ENCODE measurements at places on chromosomes 5 and 9.

GRCh38 chr5:82982846-82983245, 94.3 kb downstream of the TMEM167A start:
- DNase-seq = no peak

DNA sequence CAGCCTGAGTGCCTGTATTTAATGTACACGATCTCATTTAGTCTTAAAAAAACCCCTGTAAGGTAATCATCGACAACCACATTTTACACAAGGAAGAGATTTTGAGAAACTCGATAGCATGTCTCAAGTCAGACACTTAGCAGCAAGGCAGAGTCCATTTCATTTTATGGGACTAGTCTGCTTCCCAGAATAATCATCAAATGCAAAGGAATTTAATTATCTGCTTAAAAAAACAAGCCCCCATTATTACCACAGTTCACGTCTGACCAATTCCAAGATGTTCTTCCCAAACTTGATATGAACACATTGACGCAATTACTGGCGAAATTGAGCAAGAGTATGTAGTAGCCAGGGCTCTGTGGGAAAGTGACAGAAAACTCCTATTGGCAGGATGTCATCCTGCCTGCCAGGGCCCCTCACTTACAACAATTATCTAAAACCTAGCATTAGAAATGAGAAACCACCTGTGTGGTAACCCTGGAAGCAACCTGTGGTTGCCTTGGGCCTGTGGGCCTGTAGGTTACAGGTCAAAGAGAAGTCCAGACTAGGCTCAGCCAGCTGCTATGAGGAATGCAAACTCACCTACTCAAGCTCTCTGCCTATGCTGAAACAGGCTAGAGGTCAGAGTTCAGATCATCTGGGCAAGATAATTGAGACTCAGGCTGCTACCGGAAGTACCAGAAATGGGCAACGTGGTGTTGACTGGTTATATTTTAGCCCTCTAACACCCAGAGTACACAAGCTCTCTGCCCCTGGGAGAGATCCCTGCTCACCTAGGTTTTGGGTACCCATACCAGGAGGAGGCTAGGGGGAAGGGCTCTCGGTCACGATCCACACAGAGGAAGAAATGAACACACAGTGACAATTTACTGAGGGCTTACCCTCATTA, 1.6 kb downstream of the B4GALT1 start:
- no peak for DNase-seq

GRCh38 chr9:6689893-6690674, 44.6 kb upstream of the GLDC start:
- DNase-seq = no peak

- DNase-seq = no peak
These were observed 387.5 kb downstream of the TRIM36 start for GRCh38 chr5:114782177-114782576.

DNA sequence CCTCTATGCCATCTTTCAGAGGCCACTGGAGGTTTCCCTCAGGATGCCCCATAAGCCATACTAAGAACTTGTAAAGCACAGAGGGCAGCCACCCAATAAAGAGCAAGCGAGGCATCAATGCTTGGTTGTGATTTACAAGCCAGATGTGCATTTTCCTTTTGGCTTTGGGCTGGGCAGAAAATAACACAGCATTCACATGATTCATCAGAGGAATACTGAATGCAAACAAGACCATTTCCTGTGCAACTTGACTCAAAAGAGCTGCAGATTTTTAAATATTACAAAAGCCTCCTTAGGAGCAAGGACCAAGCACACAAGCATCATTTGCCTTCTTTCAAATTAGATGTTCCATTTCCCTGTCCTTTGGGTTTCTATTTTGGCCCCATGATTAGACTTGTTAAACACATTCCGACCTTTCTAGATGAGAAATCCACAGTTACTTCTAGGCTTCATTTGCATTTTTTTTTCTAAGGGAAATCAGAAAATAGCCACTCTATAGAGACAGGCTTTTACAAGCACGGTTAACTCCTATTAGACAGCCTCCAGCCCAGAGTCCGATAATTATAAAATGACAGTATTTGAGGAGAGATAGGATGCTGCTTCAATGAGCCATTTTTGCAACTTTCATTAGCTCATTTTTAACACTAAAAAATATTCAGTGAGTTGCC, 207.8 kb downstream of the SEMA5A start:
- DNase-seq = no peak

DNA sequence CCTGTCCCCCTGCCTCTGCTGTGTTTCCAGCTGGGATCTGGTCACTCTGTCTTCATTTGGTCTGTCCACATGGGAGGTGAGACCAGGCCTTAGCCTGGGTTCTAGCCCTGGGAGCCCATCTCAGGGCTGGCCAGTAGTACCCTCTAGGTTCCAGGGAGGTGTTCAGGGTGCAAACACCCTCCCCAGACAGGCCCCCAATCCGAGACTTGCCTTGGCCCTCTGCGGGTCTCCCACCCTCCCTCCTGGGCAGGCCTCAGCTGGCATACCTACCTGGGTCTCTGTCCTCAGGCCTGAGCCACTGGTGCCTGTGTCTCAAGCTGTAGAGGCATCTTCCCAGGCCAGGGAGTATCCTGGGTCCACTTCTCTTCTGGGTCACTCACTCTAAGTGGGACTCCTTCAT, 925 bp upstream of the SAPCD2 start:
- DNase-seq = no peak

GRCh38 chr5:61256474-61256873, 75.6 kb upstream of the ZSWIM6 start:
- DNase-seq = no peak

DNA sequence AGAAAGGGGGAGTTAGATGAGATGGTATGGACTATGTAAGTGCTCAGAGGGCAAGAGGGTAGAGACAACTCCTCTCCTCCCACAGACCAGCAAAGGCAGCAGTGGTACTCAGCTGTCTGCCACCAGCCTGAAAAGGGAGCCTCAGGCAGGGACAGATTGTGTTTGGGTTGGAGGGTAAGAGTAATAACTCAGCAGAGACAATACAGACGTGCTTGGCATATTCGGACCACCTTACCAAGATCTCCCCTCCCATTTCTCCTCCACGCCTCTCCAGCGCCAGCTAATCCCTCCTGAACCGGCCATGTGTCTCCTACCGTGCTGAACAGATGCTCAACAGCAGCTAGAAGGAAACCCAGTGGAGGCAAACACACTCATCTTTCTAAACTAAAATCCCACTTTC, 180.8 kb downstream of the ASTN2 start:
- no peak for DNase-seq

DNA sequence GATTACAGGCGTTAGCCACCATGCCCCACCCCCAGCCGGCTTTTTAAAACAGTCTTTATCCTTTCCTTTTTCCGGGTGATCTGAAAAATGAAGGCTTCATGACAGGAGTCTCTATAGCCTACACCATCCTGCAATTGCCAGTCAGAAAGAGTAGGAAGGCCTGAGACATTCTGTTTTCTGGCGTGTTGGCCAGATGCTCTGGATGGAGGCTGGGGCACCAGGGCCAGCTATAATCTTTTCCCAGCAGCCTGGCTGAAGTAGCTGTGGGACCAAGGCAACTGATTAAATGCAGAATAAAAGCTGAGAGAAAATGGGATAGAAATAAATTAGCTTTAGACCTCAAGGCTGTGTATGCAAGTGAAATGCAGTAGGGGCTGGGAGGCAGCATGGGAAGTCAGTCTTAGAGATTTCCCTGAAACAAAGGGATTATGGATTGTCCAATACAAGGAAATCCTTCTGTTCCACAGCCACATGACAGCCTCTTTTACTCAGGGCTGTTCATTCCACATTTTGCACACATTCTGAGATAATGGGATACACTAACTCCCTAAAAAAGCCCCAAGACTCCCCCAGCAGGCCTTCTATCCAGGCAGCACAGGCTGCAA, 116.0 kb upstream of the LRRTM2 start:
- DNase-seq = no peak

- DNase-seq = no peak
These were observed 6.9 kb upstream of the GRPEL2 start for GRCh38 chr5:149338364-149338763.

- peak; percentile 44 for DNase-seq
These were observed 11.3 kb downstream of the RGS14 start for GRCh38 chr5:177368869-177369644.

- no peak for DNase-seq
These were observed 92.2 kb upstream of the SMIM23 start for GRCh38 chr5:171693412-171693811.

DNA sequence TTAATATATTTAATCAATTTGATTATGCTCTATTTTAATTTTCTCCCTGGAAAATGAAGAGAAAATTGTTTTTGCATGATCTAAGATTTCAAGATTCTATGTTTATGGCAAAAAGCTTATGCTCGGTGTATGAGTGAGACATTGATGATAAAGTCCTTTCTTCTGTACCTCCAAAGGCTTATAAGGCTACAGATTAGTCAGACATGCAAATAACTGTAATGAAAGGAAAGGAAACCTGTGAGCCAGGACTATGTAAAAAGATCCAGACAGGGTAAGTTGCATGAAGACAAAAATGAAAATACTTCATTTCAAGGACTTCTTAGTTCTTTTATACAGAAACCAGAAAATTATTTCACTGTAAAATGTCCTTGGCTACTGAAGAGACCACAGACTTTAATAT, 52.2 kb upstream of the EDIL3 start:
- DNase-seq = no peak

- DNase-seq = peak; percentile 69
These were observed 207.9 kb downstream of the C9orf50 start for GRCh38 chr9:129412814-129413536.

DNA sequence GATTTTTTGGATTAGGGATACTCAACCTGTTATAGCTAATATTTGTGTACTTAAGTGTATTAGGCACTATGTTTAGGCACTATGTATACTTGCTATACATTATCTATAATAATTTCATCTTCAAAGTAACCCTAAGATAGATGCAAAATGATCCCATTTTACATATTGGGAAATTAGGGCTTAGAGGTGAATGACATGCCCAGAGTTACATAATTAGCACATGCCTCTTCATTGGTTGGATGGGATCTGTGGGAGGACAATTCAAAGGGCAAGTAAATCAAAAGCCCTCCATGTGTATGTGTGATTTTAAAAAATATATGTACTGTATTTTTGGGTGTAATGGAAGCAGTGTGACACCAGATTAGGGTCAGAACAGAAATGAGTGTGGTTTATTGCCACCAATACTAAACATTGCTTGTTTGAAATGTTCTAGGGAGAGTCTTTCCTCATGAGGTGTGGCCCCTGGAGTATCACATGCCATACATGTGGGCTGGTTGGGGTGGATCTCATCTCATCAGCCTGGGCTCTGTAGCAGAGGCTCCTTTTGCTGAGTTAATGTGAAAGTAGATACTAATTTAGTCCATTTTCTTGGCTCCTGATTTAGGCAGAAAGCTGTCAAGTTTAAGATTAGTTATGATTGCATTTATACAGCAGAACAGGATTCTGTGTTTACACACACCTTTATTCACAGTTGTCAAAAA, 5.5 kb downstream of the C9orf85 start:
- DNase-seq = no peak

- DNase-seq = no peak
These were observed 9.4 kb upstream of the GM2A start for GRCh38 chr5:151243564-151243963.

DNA sequence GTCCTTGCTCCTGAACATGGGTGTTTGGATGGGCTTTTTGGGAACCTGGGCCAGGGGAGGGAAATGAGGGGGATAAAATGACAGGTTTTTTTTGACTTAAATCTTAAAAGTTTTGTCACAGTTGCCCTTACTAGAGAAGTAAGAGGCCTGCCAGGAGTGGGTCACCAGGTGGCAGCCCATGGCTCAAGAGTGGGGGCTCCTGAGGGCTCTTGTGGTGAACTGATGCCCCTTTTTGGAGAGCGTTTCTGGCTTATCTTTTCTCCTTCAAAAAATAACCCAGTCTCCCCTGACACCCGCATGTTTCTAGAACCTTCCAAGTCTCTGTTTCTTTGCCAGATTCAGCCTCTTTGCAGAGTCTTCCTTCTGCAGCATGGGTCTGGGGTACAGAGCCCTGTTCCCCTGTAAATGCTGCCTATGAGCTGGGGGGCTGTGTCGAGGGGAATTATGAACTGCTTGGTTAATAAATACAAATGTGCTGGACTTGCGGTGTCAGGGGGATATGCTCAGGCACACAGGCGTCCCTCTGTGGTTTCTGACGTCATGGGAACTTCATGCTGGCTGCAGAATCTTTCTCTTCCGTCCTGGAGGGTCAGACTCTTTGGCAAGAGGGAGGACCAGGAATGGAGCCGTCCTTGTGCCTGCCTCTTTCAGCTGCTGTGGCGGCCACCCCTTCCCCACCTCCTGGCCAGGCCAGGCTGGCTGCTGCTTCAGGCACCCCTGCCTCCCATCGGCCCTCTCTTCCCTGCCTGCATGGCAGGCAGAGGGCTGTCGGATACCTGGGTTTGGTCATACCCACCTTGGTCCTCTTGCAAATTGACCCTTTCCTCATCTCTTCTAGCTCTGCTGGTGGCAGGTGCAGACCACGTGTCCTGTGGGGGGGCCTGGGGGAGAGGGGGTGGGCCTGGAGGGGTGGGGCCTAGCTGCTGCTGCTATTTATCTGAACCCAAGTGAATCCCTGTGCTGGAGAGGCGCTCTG, 30.1 kb downstream of the PTPA start:
- DNase-seq = peak; percentile 69

DNA sequence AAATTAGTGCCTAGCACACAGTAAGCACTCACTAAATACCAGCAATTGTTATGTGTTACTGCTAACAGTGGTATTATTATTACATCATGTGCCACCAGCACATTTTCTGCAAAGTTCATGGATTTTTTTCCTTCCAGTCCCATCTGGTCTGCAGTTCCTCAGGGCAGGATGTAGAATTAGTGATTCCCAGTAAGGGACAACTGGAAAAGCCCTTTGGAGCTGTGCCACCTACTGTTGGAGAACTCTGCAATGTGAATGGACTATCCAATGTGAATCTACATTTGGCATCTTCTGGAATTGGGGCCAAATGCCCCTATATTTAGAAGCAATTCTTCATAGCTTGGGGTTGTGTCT, 154.0 kb downstream of the CDH6 start:
- DNase-seq = no peak

- no peak for DNase-seq
These were observed 56.8 kb downstream of the HMGCS1 start for GRCh38 chr5:43256261-43256966.

DNA sequence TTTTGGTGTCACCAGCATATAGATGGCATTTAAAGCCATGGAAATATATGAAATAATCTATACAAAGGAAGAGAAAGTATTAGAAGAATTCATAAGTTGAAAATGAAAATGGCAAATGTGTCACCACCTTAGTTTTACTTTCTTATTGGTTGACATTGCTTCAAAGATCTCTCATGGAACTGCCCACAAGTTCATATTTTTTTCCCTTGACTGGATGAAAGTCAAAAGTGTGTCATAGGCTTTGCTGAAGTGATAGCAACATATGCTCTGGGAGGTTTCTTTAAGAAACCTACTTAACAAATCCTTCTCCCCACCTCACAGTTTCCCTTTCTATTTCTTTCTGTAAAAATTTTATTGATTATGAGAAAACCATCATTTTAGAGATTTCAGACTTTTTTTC, 127.2 kb downstream of the VPS13A start:
- no peak for DNase-seq

- DNase-seq = no peak
These were observed 216.9 kb downstream of the TLE4 start for GRCh38 chr9:79788662-79789061.
